NCI-H187 treated with DMSO at 0.1 percent for 48 hours (cell line): ENCODE measurements at places on chromosomes 6 and 20.

GRCh38 chr6:81214414-81215091, 537.9 kb downstream of the TENT5A start:
- no peak for DNase-seq

DNA sequence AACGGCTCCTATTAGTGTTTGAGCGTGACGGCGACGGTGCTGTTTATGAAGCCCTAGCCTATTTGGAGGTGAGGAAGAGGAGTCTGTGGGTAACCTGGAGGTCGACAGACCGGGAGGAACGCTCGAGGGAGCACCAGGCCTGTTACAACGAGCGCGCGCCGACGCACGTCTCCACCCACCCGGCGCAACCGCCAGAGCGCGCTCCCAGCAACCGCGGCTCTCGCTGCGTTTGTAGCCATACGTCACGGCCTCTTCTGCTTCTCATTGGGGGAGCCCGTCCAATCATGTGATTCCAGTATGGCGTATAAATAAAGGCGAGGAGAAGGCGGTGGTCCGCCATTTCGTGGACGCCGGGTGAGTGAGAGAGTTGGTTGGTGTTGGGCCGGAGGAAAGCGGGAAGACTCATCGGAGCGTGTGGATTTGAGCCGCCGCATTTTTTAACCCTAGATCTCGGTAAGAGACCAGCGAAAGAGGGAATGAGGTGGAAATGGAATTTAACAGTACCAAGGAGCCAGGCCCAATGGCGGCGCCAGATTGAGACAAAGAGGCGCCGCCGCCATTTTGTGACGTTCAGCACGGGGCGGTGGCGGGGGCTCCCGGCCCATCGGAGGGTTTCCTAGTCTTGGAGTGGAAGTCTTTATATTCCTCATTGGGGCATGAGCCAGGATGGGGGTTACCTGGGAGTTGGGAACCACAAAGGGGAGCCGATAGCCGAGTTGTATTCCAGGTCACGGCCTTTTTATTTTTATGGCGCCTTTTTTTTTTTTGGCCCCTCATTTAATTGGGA, at the start of gene SRSF3:
Gene SRSF3, plus strand, starts transcription at position 334 of the 787 bp plus-strand sequence. CDS start 2,401 bp downstream, outside the sequence.
- peak; percentile 89 for DNase-seq

- DNase-seq, result no peak
Observed at GRCh38 chr20:61753316-61753942, 312.3 kb downstream of the TAF4 start.

DNA sequence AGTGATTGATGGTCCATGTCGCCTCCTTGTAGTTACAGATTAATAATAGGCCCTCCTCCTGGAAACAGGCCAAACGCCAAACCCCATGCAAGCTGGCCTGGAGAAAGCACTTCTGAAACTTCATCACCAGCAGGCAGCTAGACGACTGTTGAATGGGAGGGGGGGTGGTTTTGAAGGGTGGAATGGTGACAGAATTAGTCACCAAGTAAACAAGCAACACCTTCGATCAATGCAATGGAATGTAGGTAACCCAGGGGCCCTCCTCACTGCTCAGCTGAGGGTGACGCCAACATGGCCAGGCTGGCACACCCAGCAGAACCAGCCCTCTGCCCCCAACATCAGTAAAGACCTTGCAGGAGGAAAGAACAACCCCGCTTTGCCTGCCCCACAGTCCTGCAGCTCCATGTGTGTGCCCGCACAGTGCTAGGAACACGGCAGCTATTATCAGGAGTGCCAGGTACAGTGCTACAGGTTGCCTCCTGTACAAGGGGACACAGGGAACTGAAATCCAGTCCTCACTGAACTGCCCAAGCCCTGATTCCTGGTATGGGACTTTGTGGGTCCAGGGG, 2.7 kb downstream of the BCAS1 start:
- no peak for DNase-seq

- no peak for DNase-seq
Observed at GRCh38 chr6:6590530-6590929, 2.0 kb downstream of the LY86 start.

- DNase-seq, result no peak
Observed at GRCh38 chr20:41072190-41072863, 43.7 kb downstream of the TOP1 start.

DNA sequence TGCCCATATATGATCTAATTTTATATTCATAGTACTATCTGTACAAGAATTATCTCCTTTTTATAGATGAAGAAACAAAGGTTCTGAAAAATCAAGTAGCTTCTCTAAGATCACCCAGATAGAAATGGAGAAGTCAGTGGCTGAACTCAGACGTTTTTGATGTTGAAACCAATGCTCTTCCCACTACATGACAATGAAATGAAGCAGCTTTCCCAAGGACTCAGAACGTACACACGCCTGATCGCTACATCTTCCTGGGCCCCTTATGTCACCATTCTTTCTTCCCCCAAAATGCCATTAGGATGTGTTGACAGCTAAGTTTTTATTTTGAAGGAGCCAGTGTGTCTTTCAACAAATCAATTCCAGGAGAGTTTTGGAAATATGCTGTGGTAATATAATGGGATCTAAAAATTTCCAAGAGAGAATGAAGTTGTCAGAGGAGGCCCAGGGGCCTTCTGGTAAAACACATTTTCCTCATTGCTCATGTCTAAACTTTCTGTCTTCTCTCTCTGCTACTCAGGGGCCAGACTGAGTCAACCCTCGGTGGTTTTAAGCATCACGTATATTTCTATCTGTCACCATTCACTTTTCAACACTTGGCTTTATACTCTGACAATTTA, 98.1 kb upstream of the COL21A1 start:
- DNase-seq, result no peak

DNA sequence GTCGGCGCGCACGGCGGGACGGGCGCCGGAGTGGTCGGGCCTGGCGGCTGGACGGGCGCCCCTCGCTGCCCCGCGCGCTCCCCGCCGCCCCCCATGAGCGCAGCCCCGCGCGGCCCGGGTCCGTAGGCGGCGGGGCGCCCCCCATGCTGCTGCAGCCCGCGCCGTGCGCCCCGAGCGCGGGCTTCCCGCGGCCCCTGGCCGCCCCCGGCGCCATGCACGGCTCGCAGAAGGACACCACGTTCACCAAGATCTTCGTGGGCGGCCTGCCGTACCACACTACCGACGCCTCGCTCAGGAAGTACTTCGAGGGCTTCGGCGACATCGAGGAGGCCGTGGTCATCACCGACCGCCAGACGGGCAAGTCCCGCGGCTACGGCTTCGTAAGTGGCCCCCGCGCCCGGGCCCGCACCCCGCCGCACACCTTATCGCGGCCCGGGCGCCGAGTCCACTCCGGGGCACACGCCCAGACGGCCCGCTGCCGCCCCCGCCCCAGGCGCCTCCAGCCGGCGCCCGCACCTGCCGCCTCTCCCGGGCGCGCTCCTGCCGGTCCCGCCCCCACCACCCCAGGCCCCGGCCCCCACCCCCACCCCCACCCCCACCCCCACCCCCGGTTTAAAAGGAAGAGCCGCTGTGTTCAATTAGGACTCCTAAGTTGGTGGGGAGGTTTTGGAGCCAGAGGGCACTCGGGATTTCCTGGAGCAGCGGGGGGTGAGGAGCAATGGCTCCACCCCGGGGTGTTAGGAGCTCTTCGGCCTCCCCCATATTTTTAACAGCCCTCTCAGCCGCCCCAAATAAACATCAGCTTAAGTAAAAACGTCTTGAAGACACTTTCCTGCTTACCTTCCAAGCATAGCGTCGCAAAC, 474 bp downstream of the RBM38 start:
- no peak for DNase-seq

GRCh38 chr20:57240581-57241362, 25.7 kb downstream of the BMP7 start:
- no peak for DNase-seq

DNA sequence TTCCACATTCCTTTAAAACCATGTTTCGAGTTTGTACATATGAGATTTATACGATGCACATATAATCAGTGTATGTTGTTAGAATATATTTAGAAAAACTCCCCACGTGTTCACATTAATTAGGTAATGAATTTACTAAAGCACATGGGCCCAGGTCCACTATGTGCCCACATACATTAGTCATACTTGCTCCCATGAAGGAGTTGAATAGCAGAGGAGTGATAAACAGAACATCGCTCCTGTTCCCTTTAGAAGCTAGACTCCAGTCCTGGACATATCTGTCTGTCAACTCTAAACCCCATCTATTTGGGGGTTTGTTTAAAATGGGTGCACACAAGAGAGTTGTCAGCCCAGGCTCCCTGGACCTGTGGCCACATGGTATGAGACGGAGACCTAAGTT, 108.1 kb upstream of the TIAM2 start:
- no peak for DNase-seq

- DNase-seq, result no peak
Observed at GRCh38 chr20:58344741-58345140, 35.2 kb downstream of the RAB22A start.

DNA sequence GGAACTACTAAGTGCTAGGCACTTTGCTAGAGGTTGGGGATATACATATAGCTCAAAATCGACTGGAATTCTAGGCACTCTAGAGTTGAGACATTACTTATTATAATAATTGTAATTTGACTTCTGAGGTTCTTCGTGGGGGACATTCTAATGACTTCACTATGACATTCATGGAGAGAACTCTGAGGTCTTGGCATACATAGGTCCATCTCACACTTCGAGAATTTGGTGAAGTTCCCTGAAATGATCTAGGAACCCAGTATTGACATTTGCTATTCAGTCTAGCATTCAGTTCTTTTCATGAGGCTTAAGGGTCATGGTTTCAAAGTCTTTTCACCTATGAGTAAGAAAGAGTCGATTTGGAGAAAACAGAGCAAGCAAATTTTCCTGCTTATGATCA, 446.6 kb upstream of the JAG1 start:
- no peak for DNase-seq

GRCh38 chr6:13697857-13698256, 13.8 kb downstream of the RANBP9 start:
- no peak for DNase-seq

DNA sequence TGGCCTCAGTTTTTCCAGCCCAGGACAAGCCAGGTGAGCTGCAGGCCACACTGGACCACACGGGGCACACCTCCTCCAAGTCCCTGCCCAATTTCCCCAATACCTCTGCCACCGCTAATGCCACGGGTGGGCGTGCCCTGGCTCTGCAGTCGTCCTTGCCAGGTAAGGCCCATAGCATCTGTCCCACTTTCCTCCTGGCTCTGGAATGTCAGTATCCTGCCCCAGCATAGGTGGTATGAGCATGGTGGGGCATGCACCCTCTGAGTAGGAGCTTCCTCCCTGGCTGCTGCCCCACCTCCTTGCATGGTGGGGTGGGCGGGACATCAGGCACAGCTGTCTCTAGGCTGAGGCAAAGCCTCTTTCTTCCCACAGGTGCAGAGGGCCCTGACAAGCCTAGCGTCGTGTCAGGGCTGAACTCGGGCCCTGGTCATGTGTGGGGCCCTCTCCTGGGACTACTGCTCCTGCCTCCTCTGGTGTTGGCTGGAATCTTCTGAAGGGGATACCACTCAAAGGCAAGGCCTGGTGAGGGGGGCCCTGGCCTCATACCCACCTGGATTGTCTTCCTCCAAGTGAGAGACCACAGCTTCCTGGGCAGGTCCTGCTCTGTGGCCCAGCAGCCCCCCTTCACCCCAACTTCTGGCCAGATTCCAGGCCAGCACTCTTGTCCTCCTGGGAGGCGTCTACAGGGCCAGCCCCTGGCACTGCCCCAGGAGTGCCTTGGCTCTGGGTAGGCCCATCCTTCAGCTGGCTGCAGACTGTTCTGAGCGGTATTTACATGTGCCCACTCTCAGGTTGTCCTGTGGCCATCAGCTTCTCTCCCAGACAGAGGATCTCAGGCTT, 9.1 kb downstream of the PI16 start:
- no peak for DNase-seq

- no peak for DNase-seq
Observed at GRCh38 chr6:165376100-165376499, 66.7 kb upstream of the C6orf118 start.

DNA sequence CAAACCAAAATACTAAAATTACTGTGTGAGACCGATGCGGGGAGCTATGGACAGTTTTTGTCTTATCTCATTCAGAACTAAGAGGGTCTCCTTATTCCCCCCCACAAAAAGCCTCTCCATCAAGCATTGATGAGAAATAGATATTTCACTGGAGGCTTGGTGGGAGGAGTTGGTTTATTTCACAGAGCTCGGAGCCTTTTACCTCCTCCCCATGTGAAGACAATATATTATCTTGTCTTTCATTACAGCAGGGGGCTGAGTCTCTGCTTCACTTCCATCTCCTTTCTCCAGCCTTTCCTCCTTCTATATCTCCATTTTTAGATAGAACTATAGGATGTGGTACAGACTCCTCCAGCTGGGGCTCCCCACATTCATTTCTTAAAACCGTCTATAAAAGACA, 29.9 kb upstream of the MRAP2 start:
- DNase-seq, result no peak

GRCh38 chr20:18909254-18909653, 95.7 kb downstream of the SCP2D1 start:
- no peak for DNase-seq

- DNase-seq, result no peak
Observed at GRCh38 chr20:41095110-41095969, 42.0 kb upstream of the PLCG1 start.

DNA sequence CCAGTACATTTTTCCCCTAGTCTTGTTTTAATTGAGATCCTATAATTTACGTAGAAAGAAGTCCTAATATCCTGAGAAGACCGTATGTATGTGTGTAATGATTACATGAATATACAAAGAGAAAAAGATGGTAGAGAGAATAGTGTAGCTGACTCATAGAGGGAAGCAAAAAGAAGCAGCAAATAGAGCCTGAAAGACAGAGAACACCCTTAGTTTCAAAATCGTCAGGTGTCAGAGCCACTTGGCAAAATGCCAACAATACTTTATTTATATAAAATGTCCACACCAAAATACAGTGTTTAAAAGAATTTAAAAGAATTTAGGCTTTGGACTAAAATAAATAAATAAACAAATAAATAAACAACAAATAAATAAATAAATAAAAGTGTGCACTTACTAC, 1414.1 kb upstream of the EYS start:
- DNase-seq, result no peak

GRCh38 chr6:17418281-17419188, 25.1 kb downstream of the CAP2 start:
- DNase-seq, result no peak

DNA sequence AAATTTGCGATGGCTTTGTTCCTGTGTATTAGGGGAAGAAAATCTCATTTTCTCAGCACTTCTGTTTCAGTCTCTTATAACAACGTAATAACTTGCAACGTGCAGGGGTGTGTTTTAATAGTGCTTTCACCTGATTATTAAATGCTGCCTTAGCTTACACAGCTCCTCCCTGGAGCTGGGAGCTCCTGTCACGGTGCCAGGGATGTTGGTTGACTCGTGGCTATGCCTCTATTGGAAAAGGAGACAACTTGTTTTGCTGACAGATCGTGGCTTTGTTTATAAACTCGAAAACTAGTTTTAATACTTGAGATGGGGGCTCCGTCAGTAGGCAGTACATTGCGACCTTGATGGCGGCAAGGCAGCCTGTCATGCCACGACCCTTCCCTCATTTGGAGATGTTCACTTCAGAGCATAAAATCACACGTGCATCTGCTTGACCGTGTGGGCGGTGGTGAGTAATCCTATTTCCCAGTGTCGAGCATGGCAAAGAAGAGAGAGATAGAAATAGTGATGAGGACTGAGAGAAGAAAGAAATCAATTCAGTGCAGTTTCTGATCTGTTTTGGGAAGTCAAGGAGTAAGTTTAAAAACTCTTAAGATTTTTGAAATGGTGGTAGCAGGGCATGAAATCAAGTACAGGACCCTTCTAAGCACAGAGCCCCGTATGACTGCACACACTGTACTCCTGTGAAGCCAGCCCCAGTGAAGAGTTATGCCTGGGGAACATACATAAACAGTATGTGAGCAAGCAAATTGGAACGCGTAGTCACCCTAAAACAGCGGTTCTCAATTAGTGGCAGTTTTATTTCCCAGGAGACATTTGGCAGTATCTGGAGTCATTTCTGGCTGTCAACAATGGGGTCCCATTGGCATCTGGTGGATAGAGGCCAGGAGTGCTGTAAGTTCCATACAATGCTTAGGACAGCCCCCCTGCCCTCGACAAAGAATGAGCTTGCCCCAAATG, 147.2 kb downstream of the DOK5 start:
- no peak for DNase-seq
